ENCODE measurements at places on chromosomes 6 and 20. TPM values are rescaled to one million over a fixed set of nuclear protein-coding genes. Genes with fewer than 3 reads are reported as not detected.

GRCh38 chr6:210778-211374, 81.4 kb upstream of the DUSP22 start:
- DNase-seq = no peak

- DNase-seq = no peak
Measured at GRCh38 chr6:111358454-111358853, 124.6 kb downstream of the REV3L start.

- DNase-seq = no peak
Measured at GRCh38 chr20:20888266-20888656, 175.8 kb upstream of the RALGAPA2 start.

GRCh38 chr20:10004900-10005299, 29.9 kb upstream of the ANKEF1 start:
- DNase-seq = no peak

- DNase-seq = no peak
Measured at GRCh38 chr6:106792536-106793236, 163.3 kb downstream of the QRSL1 start.

GRCh38 chr20:45445805-45446562, 23.6 kb upstream of the WFDC2 start:
- DNase-seq = no peak

Gene OLIG3
- not detected for total RNA-seq

Gene STMND1
- total RNA-seq = not detected

Measured in left ventricle myocardium superior (tissue), 1 donor.